ENCODE measurements at places on chromosomes 3 and 15. TPM values are rescaled to one million over a fixed set of nuclear protein-coding genes. Genes with fewer than 3 reads are reported as not detected.

- peak; percentile 97 for DNase-seq
Measured at GRCh38 chr3:32421991-32422859, 30.6 kb downstream of the CMTM7 start.

DNA sequence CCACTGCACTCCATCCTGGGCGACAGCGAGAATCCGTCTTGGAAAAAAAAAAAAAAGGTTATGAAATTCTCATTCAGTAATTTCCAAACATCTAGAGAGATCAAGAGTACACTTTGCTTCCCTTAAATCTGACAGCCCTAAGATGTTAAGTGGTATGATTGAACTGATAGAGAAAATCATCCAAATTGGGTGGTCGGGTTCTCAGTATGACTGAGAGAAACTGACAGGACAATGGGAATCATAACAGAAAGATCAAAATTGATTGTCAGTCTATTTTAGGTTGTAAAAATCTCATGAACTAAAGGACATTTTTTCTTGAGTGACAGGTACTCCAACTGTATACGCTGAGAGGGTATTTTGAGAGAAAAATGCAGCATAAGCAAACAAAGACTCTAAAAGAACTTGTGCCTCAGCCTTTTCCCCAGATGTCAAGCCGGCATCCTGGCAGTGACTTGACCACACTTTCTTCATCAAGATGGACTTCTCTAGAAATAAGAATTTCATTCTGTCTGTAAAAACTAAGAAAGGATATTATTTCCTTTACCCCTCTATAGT is 65.8 kb downstream of the MYO5A start:
- no peak for DNase-seq

DNA sequence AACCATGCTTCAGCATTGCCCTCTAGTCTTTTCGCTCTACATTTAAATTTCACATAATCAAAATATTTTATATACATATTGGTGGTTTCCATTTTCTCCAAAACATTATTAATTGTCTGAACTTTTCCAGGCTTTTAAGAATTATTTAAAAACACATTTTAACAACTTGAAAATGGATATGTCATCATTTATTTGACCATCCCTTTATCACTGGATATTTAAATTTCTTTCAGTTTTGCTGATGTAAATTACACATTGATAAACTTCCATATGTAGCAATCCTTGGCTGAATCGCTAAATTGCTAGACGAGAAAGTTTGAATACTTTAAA is 146.0 kb downstream of the ATP10A start:
- no peak for DNase-seq

The BCHE gene
- 37.8 TPM for total RNA-seq

The CRTC3 gene
- 18.1 TPM for total RNA-seq

The LRRC31 gene
- 27.0 TPM for total RNA-seq

- no peak for DNase-seq
Measured at GRCh38 chr3:61929617-61930016, 368.2 kb downstream of the PTPRG start.

GRCh38 chr15:98948941-98949340 is 58.7 kb downstream of the PGPEP1L start:
- DNase-seq, result no peak

DNA sequence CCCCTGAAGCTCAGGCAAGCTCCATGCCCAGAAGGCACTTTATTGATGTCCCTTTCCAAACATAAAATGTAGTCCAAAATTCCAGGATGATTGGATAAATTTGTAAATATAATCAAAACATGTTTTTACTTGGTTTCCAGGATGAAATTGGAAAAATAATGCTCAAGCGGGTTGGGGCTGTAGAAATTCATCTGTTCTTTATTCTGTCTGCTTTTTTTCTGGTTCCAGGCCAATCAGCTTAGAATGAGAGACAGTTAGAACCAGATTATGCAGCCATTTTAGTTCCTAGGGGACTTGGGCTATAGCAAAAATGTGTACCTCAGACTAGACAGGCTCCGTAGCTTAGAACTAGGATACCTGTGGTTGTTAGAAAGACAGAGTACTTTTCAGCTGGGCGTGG is 450.8 kb downstream of the MCTP2 start:
- DNase-seq, result no peak

GRCh38 chr3:4506559-4507023 is 13.4 kb downstream of the ITPR1 start:
- DNase-seq, result no peak

GRCh38 chr3:64295594-64295993 is 70.3 kb upstream of the PRICKLE2 start:
- peak; percentile 22 for DNase-seq

DNA sequence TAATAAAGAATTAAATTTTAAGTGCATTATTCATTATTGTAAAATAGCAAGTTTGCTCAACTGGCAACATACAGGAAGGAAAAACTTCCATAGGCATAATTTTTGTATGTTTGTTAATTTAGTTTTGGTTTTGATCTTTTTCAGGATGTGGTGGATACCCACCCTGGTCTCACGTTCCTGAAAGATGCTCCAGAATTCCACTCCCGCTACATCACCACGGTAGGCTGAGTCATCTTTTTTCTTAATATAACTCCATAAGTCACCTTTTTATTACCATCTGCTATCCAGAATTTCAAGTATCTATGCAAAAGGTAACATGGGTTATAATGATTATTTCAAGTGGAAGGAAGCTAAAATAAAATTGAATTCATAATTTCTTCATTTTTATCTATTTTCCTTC is 104.8 kb downstream of the PPP2R3A start:
- no peak for DNase-seq

The HCN4 gene
- total RNA-seq, result not detected

GRCh38 chr15:47726399-47726823 is 9.1 kb downstream of the SEMA6D start:
- no peak for DNase-seq

DNA sequence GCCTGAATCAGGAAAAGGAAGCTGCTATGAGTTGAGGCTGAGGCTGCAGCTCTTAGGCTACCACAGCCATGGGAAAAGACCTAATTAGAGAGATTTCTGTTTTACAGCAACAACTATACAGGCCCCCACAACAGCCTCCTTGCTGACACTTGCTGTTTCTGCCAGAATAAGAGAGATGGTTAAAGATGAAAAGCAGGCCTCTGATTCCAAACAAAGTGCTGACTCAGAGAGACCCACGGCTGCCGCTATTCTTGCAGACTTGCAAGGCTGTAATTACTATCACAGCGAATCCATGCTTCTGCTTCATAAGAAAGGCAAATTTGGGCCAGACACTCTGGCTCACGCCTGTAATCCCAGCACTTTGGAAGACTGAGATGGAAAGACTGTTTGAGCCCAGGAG is 41.8 kb downstream of the MCF2L2 start:
- DNase-seq, result peak; percentile 54

DNA sequence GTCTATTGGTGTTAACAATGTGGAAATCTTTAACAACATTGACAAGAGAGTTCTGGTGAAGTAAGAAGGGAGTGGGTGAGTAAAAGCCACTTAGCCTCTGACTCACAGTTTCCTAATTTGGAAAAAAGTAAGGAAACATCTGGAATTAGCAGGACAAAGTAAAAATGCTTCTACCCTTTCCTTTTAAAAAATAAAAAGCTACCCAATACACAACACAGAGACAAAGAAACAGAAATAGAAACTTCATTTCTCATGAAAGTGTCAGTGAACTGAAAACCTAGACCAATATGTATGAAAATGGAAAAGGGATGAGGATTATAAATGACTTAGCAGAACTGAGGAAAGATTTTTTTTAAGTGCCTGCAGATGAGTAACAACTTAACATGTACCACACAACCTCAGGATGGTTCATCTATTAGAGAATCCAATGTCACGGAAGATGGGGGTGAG is 65.4 kb downstream of the SSR3 start:
- DNase-seq, result no peak

DNA sequence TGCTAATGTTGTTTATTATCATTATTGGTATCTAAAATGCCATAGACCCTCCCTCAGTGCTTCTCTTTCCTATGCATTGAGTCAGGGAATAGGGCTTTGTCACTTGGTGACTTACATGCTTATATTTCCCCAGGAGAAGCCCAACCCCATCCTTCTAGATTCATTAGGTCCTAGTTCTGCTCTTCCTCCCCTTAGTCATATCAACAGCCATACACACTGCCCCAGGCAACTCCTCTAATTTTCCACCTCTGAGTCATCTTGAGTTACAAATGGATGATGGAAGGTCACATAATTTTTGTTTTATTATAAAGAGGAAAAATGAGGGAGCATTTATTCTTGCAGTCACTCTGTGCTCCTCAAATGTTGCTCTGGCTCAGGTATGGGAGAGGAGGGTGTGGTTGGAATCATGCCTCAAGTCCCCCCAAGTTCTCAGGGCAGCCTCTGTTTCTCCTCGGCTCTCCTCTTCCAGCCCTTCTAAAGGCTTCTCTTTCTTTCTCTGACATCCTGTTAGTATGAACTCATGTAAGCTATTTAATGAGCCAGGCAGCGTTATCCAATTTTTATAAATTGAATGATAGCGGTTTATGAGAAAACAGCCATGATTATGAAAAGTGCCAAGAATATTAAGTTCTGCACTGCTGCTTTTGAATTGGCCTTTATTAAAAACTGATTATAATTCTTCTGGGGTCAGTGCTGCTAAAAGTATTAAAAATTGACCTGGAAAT is 45.6 kb upstream of the FSTL1 start:
- DNase-seq, result peak; percentile 36

- DNase-seq, result no peak
Measured at GRCh38 chr15:80972276-80972675, 17.3 kb downstream of the MESD start.

The SERPINI2 gene
- not detected for total RNA-seq

- DNase-seq, result no peak
Measured at GRCh38 chr3:175585898-175586297, 726.8 kb downstream of the NAALADL2 start.

DNA sequence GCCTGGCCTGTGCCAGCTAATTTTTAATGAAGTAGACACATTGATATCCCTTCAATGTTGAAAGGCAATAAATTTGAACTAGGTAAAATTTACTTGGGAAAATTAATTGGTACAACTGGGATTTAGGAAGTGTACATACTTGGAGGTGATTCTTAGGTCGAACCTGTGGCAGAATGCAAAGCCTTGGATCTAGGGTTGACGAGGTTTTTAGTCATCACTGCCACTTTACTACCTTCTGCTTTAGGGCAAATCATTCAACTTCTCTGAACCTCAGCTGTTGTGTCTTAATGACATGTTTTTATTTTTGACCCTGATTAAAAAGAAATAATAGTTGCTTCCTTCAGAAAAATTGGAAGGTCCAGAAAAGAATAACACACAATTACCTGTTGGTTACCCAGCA is 2.5 kb downstream of the APPL1 start:
- no peak for DNase-seq

The GOLGA8G gene
- not detected for total RNA-seq

- no peak for DNase-seq
Measured at GRCh38 chr3:139532976-139533375, 6.6 kb downstream of the RBP1 start.

GRCh38 chr3:15933439-15934139 is 135.8 kb upstream of the ANKRD28 start:
- no peak for DNase-seq

The FBXL22 gene
- 33.3 TPM for total RNA-seq

The PPP2R3A gene
- 38.1 TPM for total RNA-seq

The LRCH3 gene
- 28.7 TPM for total RNA-seq

GRCh38 chr3:150913133-150913922 is 8.1 kb upstream of the MINDY4B start:
- DNase-seq, result no peak

The IQCB1 gene
- 6.5 TPM for total RNA-seq

The SNX22 gene
- total RNA-seq, result 41.1 TPM

- peak; percentile 46 for DNase-seq
Measured at GRCh38 chr15:99613887-99614647, 48.3 kb downstream of the MEF2A start.

The HIGD1A gene
- total RNA-seq, result 177 TPM

The ACAD9 gene
- 38.7 TPM for total RNA-seq

- DNase-seq, result peak; percentile 52
Measured at GRCh38 chr3:176872771-176873209, 324.5 kb downstream of the TBL1XR1 start.

DNA sequence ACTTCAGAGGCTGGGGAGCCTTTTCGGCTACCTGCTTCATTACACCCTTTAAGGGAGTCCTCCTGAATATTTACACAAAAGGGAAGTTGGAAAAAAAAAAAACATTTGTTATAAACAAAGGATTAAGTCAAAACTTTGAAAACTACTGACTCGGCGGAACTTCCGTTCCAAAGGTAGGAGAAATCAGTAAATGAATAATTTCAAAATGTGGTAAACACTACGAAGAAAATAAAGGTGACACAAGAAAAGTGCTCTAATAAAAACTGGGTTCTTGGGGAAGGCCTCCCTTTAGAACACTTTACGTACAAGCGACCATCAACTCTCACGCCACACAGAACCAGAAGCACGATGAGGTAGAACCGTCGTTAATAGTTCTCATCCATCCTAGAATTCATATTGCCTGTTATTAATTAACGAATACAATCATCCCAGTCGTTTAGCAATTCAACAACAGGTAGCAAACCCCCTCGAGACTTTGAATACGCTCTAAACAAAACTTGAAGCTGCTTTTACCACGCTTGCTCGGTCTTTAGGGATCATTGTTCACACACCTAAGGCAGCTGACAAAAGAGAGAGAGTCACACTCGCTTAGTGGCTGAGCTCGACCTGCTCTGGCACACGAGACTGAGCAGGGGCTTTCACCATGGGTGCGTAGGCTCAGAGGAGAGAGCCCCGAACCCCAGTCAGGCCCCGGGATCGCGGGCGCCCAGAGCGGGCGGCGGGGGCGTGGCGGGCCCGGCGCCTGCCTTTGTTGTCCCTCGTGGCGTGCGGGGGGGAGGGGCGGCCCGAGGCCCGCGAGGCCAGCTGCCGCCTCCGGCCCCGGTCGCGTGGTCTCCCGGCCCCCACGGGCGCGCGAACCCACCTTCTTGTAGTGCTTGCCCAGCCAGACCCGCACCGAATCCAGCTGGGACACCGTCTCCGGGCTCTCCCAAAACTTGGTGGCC is 680 bp downstream of the SMARCC1 start:
- peak; percentile 63 for DNase-seq

The EBLN2 gene
- total RNA-seq, result 2.6 TPM

The ACVR2B gene
- total RNA-seq, result 2.3 TPM

GRCh38 chr3:4460334-4460733 is 6.7 kb downstream of the SUMF1 start:
- no peak for DNase-seq

DNA sequence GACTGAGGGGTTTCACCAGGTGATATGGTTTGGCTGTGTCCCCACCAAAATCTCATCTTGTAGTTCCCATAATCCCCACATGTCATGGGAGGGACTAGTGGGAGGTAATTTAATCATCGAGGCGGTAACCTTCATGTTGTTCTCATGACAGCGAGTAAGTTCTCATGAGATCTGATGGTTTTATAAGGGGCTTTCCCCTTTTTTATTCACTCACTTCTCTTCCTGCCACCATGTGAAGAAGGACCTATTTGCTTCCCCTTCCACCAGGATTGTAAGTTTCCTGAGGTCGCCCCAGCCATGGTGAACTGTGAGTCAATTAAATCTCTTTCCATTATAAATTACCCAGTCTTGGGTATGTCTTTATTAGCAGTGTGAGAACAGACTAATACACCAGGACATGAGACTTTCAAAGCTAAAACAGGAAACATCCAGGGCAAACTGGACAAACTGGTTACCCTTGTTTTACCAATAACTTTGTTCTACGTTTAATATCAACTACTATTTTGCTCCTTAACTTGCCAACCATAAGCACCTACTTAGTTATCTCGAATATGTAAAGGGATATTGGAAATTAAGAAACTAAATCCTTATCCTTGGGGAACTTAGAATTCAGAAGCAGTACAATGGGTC is 98.2 kb downstream of the MYH15 start:
- peak; percentile 67 for DNase-seq
